Hippocampal formation (tissue), 2 donors: ENCODE measurements at places on chromosomes 13 and 19.

- peak; percentile 43 for DNase-seq
These were observed 5.0 kb downstream of the RNF225 start for GRCh38 chr19:58400316-58400915.

GRCh38 chr13:37868691-37869505 is 674 bp downstream of the TRPC4 start:
- DNase-seq, result no peak

DNA sequence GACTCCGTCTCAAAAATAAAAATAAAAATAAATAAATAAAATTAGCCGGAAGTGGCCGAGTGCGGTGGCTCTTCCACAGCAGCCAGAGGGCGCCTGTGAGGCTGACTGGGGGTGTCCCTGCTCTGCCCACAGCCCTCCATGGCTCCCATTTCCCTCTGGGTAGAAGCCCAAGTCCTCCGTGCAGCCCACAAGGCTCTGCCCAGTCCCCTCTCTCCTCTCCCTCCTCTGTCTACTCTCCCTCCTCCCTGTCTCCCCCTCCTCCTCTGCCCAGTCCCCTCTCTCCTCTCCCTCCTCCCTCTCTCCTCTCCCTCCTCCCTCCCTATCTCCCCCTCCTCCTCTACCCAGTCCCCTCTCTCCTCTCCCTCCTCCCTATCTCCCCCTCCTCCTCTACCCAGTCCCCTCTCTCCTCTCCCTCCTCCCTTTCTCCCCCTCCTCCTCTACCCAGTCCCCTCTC is 20.4 kb downstream of the MISP start:
- DNase-seq, result no peak

DNA sequence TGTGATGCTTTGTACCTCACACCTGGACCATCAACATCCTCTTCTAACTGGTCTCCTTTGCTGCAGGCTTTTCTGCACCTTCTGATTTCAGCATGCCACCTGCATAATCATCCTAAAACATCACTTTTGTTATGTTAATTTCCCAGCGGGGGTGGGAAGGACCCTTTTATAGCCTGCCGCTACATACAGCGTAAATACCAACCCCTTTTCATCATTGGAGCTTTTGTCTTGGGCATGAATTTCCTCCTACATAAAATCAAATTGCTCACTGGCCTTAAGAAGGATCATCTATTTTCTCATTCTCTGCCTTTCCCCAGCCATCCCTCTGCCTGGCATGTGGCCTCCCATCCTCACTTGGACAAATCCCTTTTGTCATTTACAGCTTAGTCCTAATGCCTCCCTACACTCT is 124.7 kb downstream of the RBM26 start:
- no peak for DNase-seq

DNA sequence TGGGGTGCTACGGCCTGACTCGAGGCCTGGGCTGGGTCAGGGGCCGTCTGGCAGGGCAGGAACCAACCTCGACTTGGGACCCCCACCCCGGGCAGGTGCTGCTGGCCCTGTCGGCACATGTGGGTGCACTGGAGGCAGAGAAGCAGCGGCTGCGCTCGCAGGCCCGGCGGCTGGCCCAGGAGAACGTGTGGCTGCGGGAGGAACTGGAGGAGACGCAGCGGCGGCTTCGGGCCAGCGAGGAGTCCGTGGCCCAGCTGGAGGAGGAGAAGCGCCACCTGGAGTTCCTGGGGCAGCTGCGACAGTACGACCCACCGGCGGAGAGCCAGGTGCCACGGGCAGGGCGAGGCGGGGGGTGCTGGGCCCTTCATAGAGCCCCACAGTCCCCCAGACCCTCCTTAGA is 5.9 kb downstream of the KLC3 start:
- no peak for DNase-seq
